ENCODE measurements at places on chromosomes 6 and 20.
A peak's percentile ranks its signal among the peaks of the same experiment; 100 is the strongest.

- DNase-seq: no peak
Observed at GRCh38 chr20:47360297-47361056, 4.0 kb upstream of the ZMYND8 start.

DNA sequence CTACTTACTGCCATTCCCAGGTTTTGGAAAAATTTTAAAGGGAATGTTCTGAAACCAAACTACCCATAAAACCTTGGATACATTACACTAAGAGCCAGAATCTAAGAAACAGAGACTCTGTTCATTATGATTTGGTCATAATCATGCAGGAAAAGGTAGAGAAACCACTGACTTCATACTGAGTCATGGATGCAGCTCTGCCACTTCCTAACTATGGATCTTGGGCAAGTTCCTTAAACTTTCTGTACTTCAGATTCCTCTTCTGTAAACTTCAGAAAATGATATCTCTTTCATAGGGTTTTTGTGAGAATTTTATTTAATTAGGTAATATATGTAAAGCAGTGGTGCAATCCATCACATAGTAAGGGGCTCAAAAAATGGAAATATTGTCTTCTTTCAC lies 20.0 kb downstream of the PLA2G7 start:
- DNase-seq: no peak

DNA sequence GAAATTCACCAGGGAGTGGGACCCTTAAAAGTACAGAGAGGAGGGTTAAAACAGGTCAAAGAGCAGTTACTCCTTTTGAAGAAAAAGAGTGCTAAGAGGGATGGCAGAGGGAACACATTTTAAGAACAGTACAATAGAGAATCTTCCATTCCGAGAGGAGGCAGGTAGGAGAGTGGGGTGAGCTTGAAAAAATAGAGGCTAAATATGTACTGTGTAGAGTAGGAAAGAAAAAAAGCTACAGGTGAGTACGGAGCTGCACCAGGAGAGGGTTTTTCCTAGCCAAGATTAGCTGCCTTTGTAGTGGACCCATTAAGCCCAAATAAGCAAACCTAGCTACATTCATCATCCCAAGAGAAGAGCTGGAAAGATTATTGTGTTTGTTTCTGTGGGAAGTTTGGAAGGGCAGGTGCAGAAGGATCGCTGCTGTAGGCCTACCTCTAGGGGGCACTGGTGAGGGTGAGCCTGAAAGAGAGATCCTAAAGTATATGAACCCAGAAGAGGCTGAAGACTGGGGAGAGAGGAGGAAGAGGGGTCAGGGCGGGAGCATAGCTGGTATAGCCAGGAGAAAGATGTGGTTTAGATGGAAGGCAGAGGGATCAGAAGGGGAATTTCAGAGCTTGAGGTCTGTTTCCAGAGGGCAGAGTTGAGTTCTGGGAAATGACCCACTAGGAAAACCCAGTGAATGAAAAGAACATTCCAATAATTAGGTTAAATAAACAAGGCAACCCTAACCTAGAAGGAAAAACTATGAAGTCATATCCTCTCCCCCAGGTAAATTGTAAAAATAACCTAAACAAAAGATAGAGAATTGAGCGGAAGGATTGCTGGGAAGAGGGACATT lies 50.2 kb upstream of the HINT3 start:
- DNase-seq: no peak

DNA sequence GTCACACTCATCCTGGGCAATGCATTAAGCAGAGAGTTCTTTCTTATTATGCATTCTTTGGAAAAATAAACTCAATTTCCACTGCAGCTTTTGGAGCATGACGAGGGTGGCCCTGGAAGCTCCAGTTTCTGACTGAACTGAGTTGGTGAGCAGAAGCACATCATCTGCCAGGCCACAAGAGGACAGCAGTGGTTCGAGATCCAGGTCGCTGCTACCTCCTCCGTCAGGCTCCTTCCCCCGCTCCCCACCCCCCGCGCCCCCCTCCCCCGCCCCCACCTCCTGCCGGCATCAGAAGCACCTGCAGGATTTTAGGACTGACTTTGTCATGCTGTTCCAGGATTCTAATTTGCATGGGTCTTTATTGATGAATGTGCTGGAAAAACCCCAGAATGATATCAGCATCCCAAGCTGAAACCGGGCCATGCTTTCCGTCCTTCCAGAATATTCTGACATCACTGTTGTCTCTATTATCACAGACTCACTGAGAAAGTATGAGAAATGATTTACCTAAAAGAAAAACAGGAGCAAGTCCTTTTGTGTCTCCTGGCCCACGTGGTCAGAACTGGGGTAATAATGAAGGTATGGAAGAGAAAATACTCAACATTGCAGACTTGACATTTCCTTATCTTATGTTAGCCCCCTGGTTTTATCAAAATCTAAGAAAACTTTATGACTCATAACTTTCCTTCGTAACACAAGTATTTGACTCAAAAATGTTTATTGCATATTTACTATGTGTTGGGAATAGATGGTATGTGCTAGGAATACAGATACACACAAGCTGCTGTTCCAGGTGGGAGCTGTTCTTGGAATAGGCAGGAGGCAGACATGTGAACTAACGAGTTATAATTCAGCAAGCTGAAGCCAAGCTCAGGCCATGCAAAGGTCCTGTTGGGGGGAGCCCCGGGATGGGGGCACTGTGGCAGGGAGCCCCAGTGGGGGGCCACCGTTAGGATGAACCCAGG lies 220.2 kb upstream of the EXOC2 start:
- DNase-seq: no peak

GRCh38 chr6:35417979-35418661 lies 34.0 kb upstream of the FANCE start:
- DNase-seq: no peak

- no peak for DNase-seq
Observed at GRCh38 chr6:136403110-136403980, 113.7 kb upstream of the BCLAF1 start.

- no peak for DNase-seq
Observed at GRCh38 chr20:13006825-13007224, 1.9 kb upstream of the SPTLC3 start.

- no peak for DNase-seq
Observed at GRCh38 chr6:170276369-170277057, 14.4 kb downstream of the DLL1 start.

- no peak for DNase-seq
Observed at GRCh38 chr6:42129360-42129676, 13.1 kb downstream of the C6orf132 start.

- no peak for DNase-seq
Observed at GRCh38 chr6:55047451-55048044, 126.8 kb upstream of the HCRTR2 start.

DNA sequence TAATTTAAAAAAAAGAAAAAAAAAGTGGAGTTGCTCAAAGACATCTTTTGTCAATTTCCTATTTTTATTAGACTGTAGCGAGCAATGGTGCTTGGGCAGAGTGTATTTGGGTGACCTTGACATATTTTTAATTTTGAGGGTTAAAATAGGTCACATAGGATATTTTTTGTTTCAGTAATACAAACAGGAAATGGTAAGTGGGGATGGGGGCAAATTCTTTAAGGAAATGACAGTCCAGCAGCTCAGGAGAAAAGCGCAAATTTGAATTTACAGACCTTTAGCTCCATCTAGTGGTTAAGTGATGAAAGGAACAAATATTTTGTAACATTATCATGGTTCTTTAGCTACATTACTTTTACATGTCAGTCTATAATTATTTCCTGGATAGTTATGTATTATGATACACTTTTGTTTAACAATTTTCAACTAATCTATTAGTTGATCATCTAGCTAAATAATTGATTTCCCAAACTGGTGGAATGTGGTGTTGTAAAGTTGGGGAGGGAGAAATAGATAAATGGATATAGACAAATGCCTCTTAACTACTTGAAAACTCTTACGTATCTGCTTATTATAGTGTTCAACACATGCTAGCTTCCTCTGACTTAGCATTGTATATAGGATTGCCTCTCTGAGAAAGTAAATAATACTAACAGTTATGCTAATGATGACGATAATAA lies 10.0 kb downstream of the CITED2 start:
- DNase-seq: peak; percentile 40

DNA sequence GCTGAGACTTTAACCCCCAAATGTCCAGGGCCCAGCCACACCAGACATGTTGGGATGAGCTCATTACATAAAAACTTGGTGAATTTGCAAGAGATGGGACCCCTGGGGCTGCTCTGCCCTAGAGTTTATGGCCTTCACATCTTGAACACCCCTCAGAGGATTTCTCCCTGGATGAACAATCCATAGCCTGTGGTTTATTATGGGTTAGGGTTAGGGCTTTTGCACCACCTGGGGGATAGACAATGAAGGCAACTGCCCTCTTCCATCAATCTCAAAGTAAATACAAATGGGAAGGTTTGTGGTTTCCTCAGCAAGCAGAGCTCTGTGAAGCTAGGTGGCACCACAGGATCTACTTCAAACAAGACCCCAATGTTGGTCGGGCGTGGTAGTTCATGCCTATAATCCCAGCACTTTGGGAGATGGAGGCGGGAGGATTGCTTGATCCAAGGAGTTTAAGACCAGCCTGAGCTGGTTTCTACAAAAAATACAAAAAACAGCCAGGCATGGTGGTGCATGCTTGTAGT lies 17.4 kb downstream of the SPINT3 start:
- no peak for DNase-seq

Measured in NCI-H1417 treated with DMSO at 0.1 percent for 48 hours (cell line).